ENCODE measurements at places on chromosomes 16 and 17. TPM values are rescaled to one million over a fixed set of nuclear protein-coding genes. Genes with fewer than 3 reads are reported as not detected.
A peak's percentile ranks its signal among the peaks of the same experiment; 100 is the strongest.

- H3K36me3 ChIP-seq, result no peaks in the 10 kb centered on the region
- H3K4me3 ChIP-seq, result no peak overlapping the region
These were observed 90.6 kb upstream of the LHX1 start for GRCh38 chr17:36846410-36847292.

DNA sequence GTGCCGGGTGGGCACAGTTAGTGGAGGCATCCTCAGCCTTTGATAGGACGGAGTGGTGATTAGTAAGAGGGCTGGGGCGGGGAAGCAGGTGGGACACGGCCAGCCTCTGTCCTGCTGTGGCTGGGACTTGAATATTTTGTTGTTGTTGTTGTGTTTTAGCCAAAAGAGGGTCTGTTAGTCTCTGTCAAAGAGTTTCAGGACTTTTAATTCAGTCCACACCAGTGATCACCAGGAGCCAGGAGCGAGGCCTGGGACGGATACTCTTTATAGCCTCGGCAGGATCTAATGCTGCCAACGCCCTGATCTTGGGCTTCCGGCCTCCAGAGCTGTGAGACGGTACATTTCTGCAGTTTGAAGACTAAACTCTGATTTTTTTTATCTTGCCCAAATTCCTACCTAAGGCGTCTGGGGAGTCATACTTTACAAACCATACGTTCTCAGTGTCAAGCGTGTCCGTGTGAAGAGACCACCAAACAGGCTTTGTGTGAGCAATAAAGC lies 2.9 kb upstream of the RNF213 start:
- H3K4me1 ChIP-seq, result peaks cover 42% of the 10 kb centered on the region
- H3K4me3 ChIP-seq, result no peak overlapping the region
- H3K27ac ChIP-seq, result no peak overlapping the region
- H3K36me3 ChIP-seq, result no peaks in the 10 kb centered on the region
- no peak for DNase-seq
- H3K27me3 ChIP-seq, result no peaks in the 10 kb centered on the region

DNA sequence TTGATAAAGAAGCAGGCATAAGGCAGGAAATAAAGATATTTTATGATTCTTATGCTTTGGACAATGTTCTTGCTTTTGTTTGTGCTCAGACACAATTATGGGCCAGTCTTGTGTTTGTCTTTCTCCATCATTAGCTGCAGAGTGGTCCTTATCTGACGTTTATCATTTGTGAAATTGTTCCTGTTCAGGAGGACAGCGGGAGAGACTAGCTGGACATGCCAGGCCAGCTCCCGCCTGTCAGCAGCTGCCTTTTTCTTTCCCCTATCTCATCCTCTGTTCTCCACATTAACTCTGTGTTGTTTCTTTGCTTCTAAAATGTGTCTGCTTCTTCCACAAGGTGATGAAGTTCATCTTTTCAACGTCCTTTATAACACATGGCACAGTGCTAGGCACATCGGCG lies 333.5 kb downstream of the NPIPA8 start:
- no peaks in the 10 kb centered on the region for H3K36me3 ChIP-seq
- no peak overlapping the region for H3K27ac ChIP-seq
- no peak for DNase-seq
- peaks cover 54% of the 10 kb centered on the region for H3K27me3 ChIP-seq
- H3K4me1 ChIP-seq, result no peaks in the 10 kb centered on the region
- no peak overlapping the region for H3K4me3 ChIP-seq

DNA sequence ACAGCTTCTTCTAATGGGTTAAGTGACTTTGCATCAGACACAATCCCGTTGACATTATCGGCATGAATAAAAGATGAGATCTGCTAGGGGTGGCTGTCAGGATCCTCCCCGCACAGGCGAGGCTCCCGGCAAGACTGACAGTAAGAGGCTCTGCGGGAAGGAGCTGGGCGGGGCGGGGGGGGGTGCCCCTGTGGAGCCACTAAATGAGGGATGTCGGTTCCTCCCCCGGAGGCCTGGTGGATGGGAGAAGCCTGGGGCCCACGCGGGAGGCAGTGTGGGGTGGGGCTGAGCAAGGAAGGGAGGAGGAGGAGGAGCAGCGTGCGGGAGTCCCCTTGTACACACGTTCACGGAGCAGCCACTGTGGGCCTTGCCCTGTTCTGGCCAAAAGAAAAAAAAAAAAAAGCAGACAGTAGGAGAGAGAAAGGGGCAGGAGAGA lies 190.9 kb upstream of the GSE1 start:
- H3K4me3 ChIP-seq, result no peak overlapping the region
- H3K36me3 ChIP-seq, result no peaks in the 10 kb centered on the region
- no peak overlapping the region for H3K27ac ChIP-seq

- H3K27me3 ChIP-seq, result no peaks in the 10 kb centered on the region
- H3K4me3 ChIP-seq, result no peak overlapping the region
- DNase-seq, result no peak
- no peaks in the 10 kb centered on the region for H3K36me3 ChIP-seq
- no peak overlapping the region for H3K27ac ChIP-seq
- no peaks in the 10 kb centered on the region for H3K4me1 ChIP-seq
These were observed 2.5 kb downstream of the LGALS9 start for GRCh38 chr17:27633312-27634025.

DNA sequence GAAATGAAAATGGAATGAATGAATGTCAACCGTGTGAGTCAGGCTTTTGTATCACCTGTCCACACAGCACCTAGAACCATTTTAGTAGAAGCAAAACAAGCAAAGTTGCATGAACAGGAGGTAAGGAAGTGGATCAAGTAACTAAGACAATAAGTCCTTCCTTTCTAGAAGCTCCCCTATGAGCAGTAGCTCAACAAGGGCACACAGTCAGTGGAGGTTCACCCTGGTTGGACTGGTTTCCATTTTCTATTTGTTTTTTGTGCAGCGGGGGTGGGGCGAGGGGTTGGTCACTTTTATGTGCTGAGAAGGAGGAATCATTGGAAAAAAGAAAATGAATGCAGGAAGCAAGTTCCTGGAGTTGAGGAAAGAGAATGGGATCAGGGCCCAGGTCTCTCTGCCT lies 4.0 kb upstream of the HSBP1 start:
- DNase-seq, result peak; percentile 64
- no peaks in the 10 kb centered on the region for H3K36me3 ChIP-seq
- H3K4me3 ChIP-seq, result no peak overlapping the region
- H3K27ac ChIP-seq, result no peak overlapping the region

- H3K4me3 ChIP-seq, result peak overlapping the region; percentile 95
- DNase-seq, result peak; percentile 46
- peak overlapping the region; percentile 52 for H3K27ac ChIP-seq
- peaks cover 26% of the 10 kb centered on the region for H3K4me1 ChIP-seq
- no peaks in the 10 kb centered on the region for H3K36me3 ChIP-seq
These were observed 545 bp downstream of the ARHGAP17 start for GRCh38 chr16:25014500-25015147.

DNA sequence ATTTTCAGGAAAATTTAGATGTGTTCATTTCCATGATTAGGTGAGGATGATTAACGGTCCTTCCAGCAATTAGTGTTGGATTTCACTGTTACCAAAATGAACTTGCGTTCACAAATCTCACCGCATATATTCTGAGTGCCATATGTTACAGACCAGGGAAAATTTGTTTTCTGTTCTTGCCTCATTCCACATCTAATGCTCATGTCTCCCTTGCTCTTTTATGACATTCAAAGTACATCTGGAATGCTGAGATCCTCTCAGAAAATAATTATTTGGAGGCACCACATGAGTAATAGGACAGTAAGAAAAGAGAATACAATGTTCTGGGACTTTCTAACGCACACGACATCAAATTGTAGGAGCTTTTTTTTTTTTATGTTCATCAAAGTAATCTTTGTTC lies 406.5 kb downstream of the SHISA9 start:
- no peak for DNase-seq
- H3K4me3 ChIP-seq, result no peak overlapping the region
- no peaks in the 10 kb centered on the region for H3K36me3 ChIP-seq
- H3K4me1 ChIP-seq, result peaks cover 44% of the 10 kb centered on the region
- H3K27me3 ChIP-seq, result no peaks in the 10 kb centered on the region
- H3K27ac ChIP-seq, result peak overlapping the region; percentile 88

- peak; percentile 14 for DNase-seq
- H3K27me3 ChIP-seq, result peaks cover 43% of the 10 kb centered on the region
- H3K36me3 ChIP-seq, result no peaks in the 10 kb centered on the region
- no peak overlapping the region for H3K4me3 ChIP-seq
- no peak overlapping the region for H3K27ac ChIP-seq
- no peaks in the 10 kb centered on the region for H3K4me1 ChIP-seq
These were observed 88.1 kb downstream of the GOSR1 start for GRCh38 chr17:30565073-30565935.

- peak within 1 kb of the TSS; percentile 17 for H3K27ac ChIP-seq
- H3K36me3 ChIP-seq, result peaks cover 6% of the 10 kb centered on the region
- no peaks in the 10 kb centered on the region for H3K27me3 ChIP-seq
- no peak for DNase-seq
- H3K4me1 ChIP-seq, result peaks cover 19% of the 10 kb centered on the region
These were observed at the start of gene PROCA1 for GRCh38 chr17:28711723-28712031. PROCA1 (minus strand) TSS chr17:28711888; CDS start chr17:28711660, 228 bp downstream.

GRCh38 chr17:77167472-77168306 lies 26.9 kb downstream of the SEC14L1 start:
- no peaks in the 10 kb centered on the region for H3K27me3 ChIP-seq
- H3K27ac ChIP-seq, result no peak overlapping the region
- no peaks in the 10 kb centered on the region for H3K4me1 ChIP-seq
- peaks cover 7% of the 10 kb centered on the region for H3K36me3 ChIP-seq

DNA sequence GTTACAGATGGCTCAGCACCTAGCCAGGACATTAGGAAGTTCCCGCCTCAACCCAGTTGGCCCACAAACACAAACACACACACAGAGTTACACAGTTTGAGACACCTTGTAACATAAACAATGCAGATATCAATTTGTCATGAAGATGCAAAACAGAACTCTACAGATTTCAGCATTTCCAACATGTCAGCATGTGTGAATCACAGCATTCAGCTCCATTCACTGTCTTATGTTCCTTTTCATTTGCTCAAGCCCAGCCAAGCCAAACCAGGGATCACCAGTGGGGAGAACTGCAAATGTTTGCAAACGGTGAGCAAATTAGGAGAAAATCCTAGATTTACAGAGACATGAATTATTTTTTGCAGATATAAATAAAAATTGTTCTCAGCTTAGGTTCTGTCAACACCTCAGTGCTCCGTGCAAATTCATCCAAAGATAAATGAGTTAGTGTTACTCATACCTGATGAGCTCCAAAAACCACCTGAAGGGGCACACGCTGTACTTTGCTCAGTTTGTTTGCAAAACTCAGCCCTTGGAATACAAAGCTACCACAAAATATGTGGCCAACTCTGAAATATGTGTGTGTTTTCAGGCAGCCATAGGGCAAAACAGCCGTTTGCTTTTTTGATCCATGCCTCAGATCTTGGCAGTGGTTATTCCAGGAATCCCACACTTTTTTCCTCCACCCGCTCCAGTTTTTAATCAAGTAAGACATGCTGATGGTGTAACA lies 16.3 kb upstream of the COX10 start:
- DNase-seq, result no peak
- no peaks in the 10 kb centered on the region for H3K36me3 ChIP-seq
- no peak overlapping the region for H3K4me3 ChIP-seq

DNA sequence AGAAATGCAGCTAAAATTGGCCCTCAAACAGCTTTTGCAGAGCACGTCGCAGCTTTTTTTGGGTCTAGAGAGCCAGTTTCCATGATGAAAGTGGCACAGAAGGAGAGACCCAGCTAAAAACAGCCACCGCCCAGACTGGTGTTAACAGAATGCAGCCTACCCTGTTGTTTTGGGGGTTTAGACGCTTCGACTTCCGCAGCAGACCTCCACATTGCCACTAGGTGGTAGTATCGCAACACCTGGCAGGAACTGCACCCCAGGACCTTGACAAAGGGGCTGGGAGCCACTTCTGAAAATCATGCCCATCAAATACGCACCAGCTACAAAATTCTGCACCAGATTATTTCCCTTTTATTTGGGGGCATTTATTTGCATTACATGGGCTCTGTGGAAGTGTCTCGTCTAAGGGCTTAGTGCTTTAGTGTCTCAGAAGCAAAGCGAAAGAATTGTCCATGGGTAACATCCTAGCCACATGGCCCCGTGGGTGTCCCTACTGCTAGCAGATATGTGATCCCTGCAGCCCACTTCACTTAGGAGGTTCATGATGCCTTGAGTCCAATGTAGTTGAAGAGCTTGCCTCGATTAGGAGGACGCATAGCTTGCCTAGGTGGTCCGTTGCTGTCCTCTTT lies 167.1 kb downstream of the HAPSTR1 start:
- DNase-seq, result peak; percentile 27
- no peaks in the 10 kb centered on the region for H3K36me3 ChIP-seq
- H3K4me3 ChIP-seq, result no peak overlapping the region
- H3K27me3 ChIP-seq, result peaks cover 11% of the 10 kb centered on the region
- no peaks in the 10 kb centered on the region for H3K4me1 ChIP-seq

GRCh38 chr17:63515426-63515825 lies 7.7 kb upstream of the KCNH6 start:
- peaks cover 51% of the 10 kb centered on the region for H3K27me3 ChIP-seq
- DNase-seq, result no peak
- no peak overlapping the region for H3K4me3 ChIP-seq
- no peaks in the 10 kb centered on the region for H3K36me3 ChIP-seq

- peaks cover 45% of the 10 kb centered on the region for H3K27me3 ChIP-seq
- H3K4me3 ChIP-seq, result no peak overlapping the region
- DNase-seq, result no peak
- no peaks in the 10 kb centered on the region for H3K4me1 ChIP-seq
These were observed 769.3 kb downstream of the KCNJ18 start for GRCh38 chr17:22461460-22462145.

DNA sequence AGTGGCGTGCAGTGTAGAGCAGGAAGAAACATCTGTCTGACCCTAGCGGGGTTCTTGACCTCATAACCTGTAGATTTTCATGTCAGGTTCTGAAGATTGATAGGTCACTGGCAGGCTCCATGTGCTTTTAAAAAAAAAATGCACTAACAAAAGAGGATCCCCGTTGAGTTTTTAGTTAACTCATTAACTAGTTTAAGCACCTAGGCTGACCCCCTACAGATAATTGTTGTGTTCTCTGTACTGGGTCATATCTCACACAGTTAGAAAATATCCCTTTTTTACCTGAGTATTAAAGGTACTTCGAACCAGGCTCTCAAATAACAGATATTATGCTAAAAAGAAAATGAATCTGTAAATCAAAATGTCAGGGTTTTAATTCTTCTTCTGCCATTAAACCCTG lies 676.6 kb downstream of the CDH11 start:
- H3K36me3 ChIP-seq, result no peaks in the 10 kb centered on the region
- no peak overlapping the region for H3K27ac ChIP-seq
- H3K4me1 ChIP-seq, result no peaks in the 10 kb centered on the region

DNA sequence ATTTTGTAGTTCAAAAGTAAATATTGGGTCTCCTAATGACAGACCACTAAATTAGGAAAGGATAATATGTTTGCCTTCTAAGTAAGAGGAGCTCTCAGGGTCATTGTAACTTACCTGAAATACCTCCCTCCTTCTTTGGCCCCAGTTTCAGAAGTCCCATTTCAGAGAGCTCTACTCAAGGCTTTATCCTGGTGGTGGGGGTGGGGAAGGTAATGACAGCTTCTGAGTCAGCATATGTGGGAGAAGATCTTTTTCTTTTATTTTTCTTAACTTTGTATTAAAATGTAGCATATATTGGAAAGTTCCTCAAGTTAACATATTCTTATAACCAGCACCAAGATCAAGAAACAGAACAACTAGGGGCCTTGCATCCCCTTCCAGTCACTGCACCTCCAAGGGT lies 16.9 kb upstream of the GINS3 start:
- H3K36me3 ChIP-seq, result no peaks in the 10 kb centered on the region
- H3K27me3 ChIP-seq, result no peaks in the 10 kb centered on the region
- H3K27ac ChIP-seq, result no peak overlapping the region

GRCh38 chr17:76612977-76613851 lies 27.6 kb upstream of the ST6GALNAC2 start:
- no peak overlapping the region for H3K27ac ChIP-seq
- no peaks in the 10 kb centered on the region for H3K36me3 ChIP-seq
- H3K4me1 ChIP-seq, result peaks cover 28% of the 10 kb centered on the region
- DNase-seq, result peak; percentile 95
- H3K4me3 ChIP-seq, result no peak overlapping the region

LRRC3C gene
- total RNA-seq, result not detected

CSH2 gene
- not detected for total RNA-seq

CTRB1 gene
- not detected for total RNA-seq

MYH1 gene
- total RNA-seq, result not detected

MPV17L gene
- total RNA-seq, result not detected

CCDC40 gene
- total RNA-seq, result 11.0 TPM

HS3ST3B1 gene
- not detected for total RNA-seq

Data from PC-9 (cell line).